ENCODE measurements at places on chromosomes 7 and 10.

GRCh38 chr10:45432700-45433472 lies 58.9 kb downstream of the ALOX5 start:
- DNase-seq = no peak

GRCh38 chr7:36448781-36449379 lies 59.2 kb downstream of the ANLN start:
- no peak for DNase-seq

DNA sequence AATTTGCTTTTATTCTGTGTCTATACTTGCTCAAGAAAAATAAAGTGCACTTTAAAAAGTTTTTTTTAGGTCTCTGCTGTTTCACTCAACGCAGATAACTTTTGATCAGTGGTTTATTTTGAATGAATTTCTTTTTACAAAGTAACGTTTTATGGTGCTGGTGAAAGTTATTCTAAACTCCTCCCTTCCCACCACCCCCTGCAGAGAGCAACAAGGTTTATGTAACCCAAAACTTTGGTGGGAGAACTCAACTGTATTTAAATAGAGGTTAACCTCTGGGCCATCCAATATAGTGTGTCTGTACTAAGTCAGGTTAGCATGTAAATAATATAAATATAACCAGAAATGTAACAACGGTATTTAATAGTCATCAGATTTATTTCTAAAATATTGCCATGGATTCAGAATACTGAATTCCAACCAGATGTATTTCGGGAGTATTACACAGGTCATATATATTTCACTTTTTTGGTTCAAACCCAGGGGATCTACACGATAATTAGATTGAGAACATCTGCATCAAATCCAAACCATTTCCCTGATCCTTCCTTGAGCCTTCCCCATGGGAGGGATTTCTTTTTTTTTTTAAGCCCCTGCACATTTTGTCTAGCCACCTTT lies 3.9 kb upstream of the CUX1 start:
- no peak for DNase-seq

- DNase-seq = no peak
Measured at GRCh38 chr10:34956756-34957155, 133.4 kb downstream of the CUL2 start.

GRCh38 chr7:30926313-30926712 lies 14.7 kb downstream of the AQP1 start:
- peak; percentile 81 for DNase-seq

- no peak for DNase-seq
Measured at GRCh38 chr7:127317447-127317961, 64.8 kb upstream of the GRM8 start.

GRCh38 chr7:107014387-107015023 lies 30.0 kb upstream of the PRKAR2B start:
- no peak for DNase-seq

Measured in common myeloid progenitor, CD34-positive (primary cell).